NT2/D1 (cell line): ENCODE measurements at places on chromosomes 12 and 14.

- DNase-seq: no peak
These were observed 39.4 kb downstream of the ATF7 start for GRCh38 chr12:53586745-53587144.

DNA sequence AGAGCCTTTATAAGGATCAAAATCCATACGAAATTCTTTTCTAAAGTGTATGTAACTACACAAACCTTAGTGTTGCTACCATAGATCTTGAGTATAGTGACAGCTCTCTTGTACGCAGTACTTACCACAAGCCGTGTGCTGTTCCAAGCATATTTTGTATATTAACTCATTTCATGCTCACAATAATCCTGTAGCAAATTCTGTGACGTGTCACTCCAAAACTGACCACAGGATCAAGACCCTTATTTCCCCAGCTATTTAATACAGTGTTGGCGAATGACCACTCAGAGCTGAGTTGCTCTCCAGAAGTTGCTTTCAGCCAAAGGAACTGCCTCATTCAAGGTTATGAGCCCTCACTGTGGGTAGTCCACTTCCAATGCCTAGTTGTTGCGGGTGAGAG is 169.8 kb downstream of the BTG1 start:
- DNase-seq: no peak

DNA sequence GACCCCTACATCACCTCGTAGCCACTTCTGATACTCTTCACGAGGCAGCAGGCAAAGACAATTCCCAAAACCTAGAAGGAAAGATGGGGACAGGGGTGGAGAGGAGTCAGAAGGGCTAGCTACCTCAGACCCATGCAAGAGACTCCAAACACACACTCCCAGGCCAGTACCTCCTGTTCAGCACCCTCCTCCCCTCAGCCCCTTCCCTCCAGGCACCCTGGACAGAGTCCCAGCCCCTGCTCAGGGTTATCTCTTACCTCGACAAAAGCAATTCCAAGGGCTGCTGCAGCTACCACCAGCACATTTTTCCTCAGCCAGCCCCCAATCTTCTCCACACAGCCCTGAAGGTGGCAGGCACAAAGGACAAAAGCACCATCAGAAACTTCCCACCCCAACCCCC is 3.3 kb downstream of the CD63 start:
- no peak for DNase-seq

GRCh38 chr12:7241404-7242005 is 52.0 kb downstream of the PEX5 start:
- DNase-seq: no peak
